ENCODE measurements at places on chromosomes 3 and 15. TPM values are rescaled to one million over a fixed set of nuclear protein-coding genes. Genes with fewer than 3 reads are reported as not detected.

DNA sequence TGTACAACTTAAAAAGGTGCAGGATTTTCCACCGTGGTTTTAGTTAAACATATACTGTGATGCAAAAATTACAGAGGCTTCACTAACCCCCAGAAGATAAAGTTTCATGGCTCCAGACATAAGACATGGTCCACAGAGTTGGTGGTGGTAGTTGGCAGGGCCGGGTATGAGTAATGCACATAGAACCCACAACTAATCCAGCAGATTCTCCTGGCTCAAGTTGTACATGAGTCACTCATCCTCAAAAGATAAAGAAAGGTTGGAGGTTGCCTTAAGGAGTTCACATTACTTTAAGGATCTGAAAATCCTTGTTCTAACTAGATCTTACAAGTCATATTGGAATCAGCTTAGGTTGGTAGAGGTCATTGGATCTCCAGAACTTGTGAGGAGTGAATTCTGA is 98.3 kb upstream of the ZBTB20 start:
- DNase-seq, result no peak

- DNase-seq, result no peak
Observed at GRCh38 chr3:126406389-126407296, 11.9 kb downstream of the CFAP100 start.

- no peak for DNase-seq
Observed at GRCh38 chr15:65195548-65195923, 10.4 kb upstream of the CLPX start.

- no peak for DNase-seq
Observed at GRCh38 chr3:8482960-8483665, 18.5 kb upstream of the LMCD1 start.

The GOLGA8H gene
- 1.2 TPM for total RNA-seq

The CHL1 gene
- total RNA-seq, result 36.7 TPM

DNA sequence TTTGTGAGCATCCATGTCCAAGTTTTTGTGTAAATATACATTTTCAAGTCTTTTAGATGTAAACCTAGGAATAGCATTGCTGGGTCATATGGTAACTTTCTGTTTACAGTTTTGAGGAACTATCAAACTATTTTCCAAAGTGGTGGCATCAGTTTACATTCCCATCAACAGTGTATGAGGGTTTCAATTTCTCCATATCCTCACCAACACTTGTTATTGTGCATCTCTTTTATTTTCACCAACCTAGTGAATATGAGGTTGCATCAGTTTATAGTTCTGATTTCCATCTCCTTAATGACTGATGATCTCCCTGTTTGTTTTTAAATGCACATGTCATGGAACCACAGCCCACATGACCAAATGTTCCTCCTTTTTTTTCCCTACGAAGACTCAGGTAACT is 201.2 kb downstream of the FEZF2 start:
- DNase-seq, result no peak

- DNase-seq, result no peak
Observed at GRCh38 chr3:112302881-112303763, 9.1 kb upstream of the SLC9C1 start.

DNA sequence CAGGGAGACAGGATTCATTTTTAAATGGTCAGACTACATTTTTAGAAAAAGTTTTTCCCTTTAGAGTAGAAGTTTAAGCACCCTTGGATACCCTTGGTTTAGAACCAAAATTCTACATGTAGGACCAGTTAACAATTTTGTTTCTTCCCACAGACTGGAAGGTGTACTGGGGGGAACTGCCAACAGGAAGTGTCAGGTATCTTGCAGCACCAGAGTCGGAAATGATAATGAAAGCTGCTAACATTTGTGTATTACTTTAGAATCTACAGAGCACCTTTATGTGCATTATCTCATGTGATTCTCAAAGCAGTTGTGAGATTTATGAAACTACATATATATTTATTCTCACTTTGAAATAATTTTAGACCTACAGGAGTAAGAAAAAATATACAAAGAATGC is 21.5 kb downstream of the SPRED1 start:
- no peak for DNase-seq

GRCh38 chr15:43948691-43949325 is 122.0 kb downstream of the WDR76 start:
- DNase-seq, result no peak

The SLC7A14 gene
- total RNA-seq, result not detected

The ALDH1A2 gene
- 29.4 TPM for total RNA-seq

GRCh38 chr15:77542491-77543001 is 90.2 kb downstream of the LINGO1 start:
- no peak for DNase-seq

DNA sequence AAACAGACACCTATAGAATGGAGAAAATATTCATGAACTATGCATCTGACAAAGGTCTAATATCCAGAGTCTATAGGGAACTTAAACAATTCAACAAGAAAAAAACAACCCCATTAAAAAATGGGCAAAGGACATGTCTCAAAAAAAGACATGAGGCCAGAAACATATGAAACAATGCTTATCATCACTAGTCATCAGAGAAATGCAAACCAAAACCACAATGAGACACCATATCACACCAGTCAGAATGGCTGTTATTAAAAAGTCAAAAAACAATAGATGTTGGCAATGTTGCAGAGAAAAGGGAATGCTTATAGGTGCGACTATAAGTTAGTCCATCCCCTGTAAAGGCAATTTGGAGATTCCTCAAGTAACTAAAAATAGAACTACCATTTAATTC is 11.4 kb upstream of the HDGFL3 start:
- no peak for DNase-seq

DNA sequence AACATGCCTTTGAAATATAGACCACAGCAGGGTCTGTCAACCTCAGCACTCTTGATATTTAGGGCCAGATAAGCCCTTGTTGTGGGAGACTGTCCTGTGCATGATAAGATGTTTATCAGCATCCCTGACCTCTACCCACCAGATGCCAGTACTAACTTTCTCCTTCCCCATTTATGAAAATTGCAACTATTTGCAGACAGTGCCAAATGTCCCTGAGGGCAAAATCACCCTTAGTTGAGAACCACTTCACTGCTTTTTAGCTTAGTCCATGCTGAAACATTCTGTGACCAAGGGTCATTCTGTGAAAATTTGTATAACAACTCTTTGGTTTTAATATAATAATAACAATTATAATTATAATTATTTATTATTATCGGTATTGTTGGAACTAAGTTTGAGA is 1032.4 kb downstream of the MCTP2 start:
- no peak for DNase-seq

DNA sequence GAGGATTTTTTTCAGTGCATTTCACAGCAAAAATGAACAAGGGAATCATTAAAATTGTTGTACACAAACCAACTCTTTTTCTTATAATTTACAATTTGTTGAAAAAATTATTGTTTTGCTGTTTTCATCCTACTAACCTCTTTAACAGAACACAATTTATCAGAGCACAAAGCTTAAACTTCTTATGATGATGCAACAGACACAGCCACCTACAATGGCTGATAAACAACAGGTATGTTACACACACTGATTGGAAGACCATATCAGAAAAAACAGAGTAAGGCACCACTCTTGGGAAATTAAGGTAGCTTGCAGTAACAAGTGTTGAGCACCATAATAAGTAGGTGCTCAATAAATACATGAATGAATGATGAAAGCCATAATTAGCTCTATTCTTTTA is 8.9 kb upstream of the SNX4 start:
- no peak for DNase-seq

The THBS1 gene
- 4,169 TPM for total RNA-seq

GRCh38 chr15:100385300-100386050 is 43.7 kb upstream of the ADAMTS17 start:
- no peak for DNase-seq

DNA sequence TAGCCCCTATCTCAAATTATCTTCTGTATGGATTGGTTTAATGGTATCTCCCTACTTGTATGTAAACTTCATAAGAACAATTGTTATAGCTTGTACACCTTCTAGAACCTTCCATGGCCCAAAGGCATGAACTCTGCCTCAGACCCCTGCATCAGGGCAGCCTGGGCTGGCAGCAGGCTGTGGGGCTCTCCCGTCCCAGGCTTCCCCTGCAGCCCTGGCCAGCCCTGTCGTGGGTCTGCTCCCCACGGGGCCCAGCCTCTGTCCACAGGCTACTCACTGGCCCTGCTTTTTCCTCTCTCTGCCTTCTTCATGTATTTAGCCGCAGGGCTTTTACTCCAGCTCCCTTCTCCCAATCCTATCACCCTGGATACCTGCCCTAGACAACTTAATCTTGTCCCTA is 4.4 kb downstream of the SCN5A start:
- no peak for DNase-seq

The PLIN1 gene
- 465 TPM for total RNA-seq

The HYPK gene
- 19.0 TPM for total RNA-seq

The ISLR2 gene
- total RNA-seq, result 0.69 TPM

- no peak for DNase-seq
Observed at GRCh38 chr3:110332629-110333028, 739.0 kb upstream of the NECTIN3 start.

The FBXW12 gene
- not detected for total RNA-seq

- no peak for DNase-seq
Observed at GRCh38 chr15:69253156-69253555, 45.6 kb upstream of the PAQR5 start.

The CGNL1 gene
- total RNA-seq, result 7.0 TPM

DNA sequence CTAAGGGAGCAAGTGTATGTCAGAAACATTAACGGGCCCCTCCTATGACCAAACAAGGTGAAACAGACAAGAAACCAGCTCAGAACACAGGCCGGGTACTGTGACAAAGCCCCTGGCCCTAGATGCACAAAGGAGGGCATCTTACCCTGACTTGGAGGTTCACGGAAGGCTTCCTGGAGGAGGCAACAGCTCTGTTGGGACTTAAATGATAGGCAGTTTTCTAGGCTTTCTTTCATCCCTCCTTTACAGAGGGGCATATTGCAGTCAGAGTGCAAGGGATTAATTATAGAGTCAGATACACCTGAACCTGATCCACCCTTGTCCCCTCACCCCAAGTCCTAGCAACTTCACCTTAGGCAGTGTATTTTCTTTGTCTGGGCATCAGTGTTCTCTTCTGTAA is 8.4 kb downstream of the EPHB3 start:
- no peak for DNase-seq

The EIF4E3 gene
- total RNA-seq, result 23.7 TPM

GRCh38 chr3:189766416-189766815 is 135.2 kb downstream of the TP63 start:
- DNase-seq, result no peak

The LMAN1L gene
- total RNA-seq, result not detected

GRCh38 chr3:48409291-48410201 is 20.3 kb downstream of the PLXNB1 start:
- peak; percentile 10 for DNase-seq

GRCh38 chr3:178671791-178672190 is 135.6 kb downstream of the KCNMB2 start:
- DNase-seq, result no peak

DNA sequence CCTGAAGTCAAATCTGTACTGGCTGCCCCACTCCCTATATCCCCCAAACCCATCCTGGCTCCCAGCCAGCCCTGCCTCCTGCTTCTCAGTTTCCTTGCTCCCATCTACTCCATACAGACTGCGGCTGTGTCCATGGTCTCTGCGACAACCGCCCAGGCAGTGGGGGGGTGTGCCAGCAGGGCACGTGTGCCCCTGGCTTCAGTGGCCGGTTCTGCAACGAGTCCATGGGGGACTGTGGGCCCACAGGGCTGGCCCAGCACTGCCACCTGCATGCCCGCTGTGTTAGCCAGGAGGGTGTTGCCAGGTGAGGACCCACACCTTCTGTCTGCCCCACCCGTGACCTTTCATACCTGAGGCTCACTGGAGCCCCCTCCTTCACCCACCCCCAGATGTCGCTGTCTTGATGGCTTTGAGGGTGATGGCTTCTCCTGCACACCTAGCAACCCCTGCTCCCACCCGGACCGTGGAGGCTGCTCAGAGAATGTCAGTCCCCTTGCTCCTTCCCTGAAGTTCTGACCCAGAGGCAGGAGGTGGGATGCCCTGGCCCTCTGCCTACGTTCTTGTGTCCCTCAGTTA is 14.7 kb downstream of the STAB1 start:
- no peak for DNase-seq

The SLC12A1 gene
- not detected for total RNA-seq

The TRIM69 gene
- 11.9 TPM for total RNA-seq

The JMJD7 gene
- total RNA-seq, result 11.5 TPM

- DNase-seq, result no peak
Observed at GRCh38 chr15:66004618-66005262, 135.4 kb downstream of the RAB11A start.

The SLC6A1 gene
- total RNA-seq, result 0.50 TPM

DNA sequence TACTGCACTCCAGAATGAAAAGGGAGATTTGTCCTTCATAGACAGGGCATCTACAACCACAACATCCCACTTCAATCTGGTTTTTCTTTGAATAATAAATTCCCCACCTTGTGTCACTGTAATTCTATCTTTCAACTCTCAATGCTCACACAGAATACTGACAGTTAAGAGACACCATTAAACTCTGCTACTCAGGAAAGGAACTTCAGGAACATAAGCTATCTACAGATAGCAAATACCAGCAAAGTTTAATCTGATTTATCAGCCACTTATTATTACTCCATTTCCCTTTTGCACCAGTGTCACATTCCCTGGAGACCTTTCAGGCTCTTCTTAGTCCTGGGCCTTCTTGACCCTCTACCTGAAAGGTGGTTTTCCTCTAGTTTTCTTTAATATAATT is 152.0 kb upstream of the LPP start:
- no peak for DNase-seq

The GRAMD1C gene
- total RNA-seq, result 10.9 TPM

- DNase-seq, result no peak
Observed at GRCh38 chr3:149459491-149460059, 14.9 kb upstream of the TM4SF4 start.

The TGM4 gene
- not detected for total RNA-seq
